Liver (tissue), 10 donors: ENCODE measurements at places on chromosomes 1 and 21. TPM values are rescaled to one million over a fixed set of nuclear protein-coding genes. Genes with fewer than 3 reads are reported as not detected.

DNA sequence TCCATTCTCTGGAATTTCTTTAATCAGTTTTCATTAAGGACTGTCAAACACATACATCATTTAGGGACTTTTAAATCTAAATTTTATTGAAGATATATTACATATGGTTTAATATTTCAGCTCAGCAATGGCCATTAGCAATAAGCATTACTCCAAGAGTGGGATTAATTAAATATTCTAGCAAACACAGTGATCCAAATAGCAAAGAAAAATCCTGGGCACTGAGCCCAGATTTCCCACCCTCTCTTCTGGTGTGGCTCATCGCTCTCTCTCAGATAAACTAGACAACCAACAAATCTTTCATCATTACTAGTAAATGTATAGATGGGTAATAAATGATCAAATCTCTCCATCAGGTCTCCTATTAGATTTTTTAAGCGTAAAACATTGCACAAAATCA, 53.5 kb upstream of the FOXD3 start:
- no peak for DNase-seq

Gene FAM131C
- polyA plus RNA-seq, result 0.92 TPM

Gene FCGR1A
- polyA plus RNA-seq, result 1.6 TPM

Gene DENND2C
- polyA plus RNA-seq, result 1.9 TPM

Gene ACOT7
- polyA plus RNA-seq, result 9.7 TPM

Gene SH2D5
- polyA plus RNA-seq, result not detected

DNA sequence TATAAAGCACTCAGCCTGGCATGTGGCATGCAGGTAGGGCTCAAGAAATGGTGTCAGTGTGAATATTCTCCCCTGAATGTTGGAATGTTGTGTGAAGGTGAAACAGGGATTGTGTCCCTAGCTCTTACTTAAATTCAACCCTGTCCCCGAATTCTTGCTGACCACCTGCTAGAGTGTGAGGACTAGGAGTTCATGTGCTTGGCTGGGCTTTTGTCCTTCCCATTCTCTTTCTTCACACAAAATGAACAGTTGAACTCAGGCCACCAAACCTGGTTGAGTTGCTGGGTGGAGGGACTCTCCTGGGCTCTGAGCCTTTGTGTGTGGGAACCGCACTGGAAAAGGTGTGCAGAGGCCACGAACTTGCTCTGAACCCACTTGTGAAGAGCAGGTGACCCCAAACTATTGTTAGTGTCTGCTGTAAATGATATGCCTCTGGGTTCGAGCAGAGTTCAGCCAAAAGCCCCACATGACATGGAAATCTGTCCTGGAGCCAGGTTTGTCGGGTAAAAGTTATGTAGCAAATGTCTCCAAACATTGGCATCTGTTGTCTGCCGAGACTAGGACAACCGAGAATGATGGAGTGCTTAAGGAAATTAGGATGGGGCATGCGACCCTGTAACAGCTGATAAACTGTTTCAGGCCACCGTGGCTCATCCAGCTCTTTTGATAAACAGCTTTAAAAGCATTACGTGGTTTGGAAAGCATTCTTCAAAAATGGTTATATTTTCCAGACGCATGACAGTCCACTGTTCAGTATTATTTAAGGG, 144.2 kb downstream of the DHRS3 start:
- no peak for DNase-seq
